ENCODE measurements at places on chromosomes 2 and 18.

- DNase-seq, result no peak
These were observed 11.8 kb upstream of the SULT1C3 start for GRCh38 chr2:108228006-108228405.

DNA sequence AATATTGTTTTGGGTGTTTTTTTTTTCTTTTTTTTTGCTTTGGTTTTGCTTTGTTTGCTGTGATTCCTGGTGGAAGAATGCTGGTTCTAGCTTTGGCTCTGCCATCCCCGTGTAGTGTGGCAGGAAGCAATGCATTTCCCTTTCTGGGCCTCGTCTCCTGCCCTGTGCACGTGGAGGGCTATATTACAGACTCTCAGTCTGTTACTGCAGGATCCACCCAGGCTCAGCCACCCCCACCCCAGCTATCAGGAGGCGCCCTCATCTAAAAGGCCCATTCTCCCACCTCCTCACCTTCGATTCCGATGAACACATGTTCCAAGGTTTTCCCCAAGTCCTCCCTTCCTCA lies 152.3 kb downstream of the TFCP2L1 start:
- DNase-seq, result no peak

DNA sequence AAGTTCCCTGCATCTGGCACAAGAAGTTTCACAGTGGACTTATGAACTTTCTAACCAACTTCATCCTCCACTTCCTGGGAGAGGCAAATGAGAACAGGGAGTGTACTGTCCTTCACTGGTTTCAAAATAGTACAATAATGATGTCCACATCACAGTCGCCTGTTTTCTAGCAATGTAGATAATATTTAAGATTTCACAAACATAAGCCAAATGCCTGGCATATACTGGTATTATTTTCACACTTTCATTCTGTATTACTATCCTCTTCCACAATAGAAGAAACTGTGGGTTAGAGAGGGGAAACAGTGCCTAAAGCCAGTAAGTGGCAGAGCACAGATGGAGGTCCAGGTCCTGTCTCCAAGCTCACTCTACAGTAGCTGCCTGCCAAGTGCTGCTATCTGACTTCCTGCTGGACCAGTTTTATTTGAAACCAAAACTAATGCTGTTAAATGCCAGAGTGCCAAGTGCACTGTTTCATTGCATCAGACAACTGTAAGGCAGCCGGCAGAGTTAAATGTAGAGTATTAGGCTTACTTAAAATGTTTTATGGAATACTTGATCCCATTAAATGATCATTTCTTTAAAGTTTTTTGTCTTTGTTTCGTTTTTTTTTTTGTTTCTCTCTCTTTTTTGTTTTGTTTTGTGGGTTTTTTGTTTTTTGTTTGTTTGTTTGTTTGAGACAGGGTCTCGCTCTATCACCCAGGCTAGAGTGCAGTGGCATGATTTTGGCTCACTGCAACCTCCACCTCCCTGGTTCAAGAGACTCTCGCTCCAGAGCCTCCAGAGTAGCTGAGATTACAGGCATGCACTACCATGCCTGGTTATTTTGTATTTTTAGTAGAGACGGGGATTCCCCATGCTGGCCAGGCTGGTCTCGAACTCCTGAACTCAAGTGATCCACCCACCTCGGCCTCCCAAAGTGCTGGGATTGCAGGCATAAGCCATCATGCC lies 15.1 kb downstream of the COBLL1 start:
- DNase-seq, result no peak

GRCh38 chr2:2333076-2333475 lies 2.0 kb upstream of the MYT1L start:
- DNase-seq, result no peak

GRCh38 chr2:196160101-196160500 lies 11.3 kb downstream of the STK17B start:
- peak; percentile 78 for DNase-seq
